ENCODE measurements at places on chromosomes 6 and 20.

DNA sequence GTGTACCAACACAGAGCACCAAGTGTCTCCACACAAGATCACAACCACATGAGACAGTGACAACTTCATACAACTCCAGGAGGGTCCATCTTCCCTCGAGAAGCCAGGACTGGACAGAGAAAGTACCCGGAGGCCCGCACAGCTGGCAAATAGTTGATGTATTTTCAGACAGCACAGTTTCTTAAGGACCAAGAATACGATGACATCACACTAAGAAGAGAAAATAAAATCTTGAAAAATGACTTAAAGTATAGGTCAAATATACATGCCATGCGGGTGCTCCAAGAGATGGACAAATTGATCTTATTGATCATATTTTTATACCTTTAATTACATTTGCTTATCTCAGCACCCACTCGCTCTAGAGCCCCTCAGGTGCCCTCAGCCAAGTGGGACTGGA lies 145.5 kb downstream of the RNASET2 start:
- no peak for DNase-seq

DNA sequence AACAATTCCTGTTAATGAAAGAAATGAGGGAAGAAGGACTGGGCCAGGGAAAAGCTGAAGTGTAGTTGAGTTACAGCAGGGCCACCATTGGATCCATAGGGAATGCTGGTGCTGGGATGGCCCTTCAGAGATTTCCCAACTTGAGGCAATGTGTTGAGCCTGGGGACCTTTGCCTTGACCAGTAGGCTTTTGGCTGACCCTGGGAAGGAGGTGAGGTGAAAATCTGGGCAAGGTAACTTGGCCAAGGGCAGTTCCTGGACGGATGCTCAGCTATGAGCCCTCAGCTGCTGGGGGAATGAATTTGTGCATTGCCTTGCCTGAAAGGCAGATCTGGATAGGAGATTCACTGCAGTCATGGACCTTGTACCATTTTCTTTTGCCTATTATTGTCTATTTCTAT lies 20.4 kb downstream of the UTRN start:
- no peak for DNase-seq

- DNase-seq = no peak
Measured at GRCh38 chr20:47964149-47964548, 178.9 kb upstream of the SULF2 start.

- DNase-seq = peak; percentile 44
Measured at GRCh38 chr20:57596998-57597939, 23.0 kb downstream of the ZBP1 start.

- no peak for DNase-seq
Measured at GRCh38 chr6:2861060-2861821, 19.6 kb upstream of the SERPINB1 start.

- DNase-seq = no peak
Measured at GRCh38 chr6:518218-518617, 126.7 kb downstream of the IRF4 start.

- DNase-seq = no peak
Measured at GRCh38 chr6:128230267-128230989, 290.0 kb downstream of the PTPRK start.
